ENCODE measurements at places on chromosomes 3 and 15.

DNA sequence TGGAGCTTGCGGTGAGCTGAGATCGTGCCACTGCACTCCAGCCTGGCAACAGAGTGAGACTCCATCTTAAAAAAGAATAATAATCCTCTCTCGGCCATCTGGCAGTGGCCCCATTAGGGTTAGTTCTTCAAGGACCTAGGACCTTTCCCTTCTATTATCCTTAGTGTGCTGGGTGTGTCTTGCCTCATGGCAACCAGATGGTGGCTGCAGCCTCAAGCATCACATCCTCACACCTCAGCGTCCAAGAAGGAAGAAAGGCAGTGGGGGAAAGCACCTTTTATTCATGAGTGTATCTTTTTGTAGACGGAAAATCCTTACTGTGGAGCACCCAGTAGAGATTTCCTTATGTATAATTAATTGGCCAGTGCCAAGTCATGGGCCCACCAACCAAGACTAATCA lies 42.7 kb upstream of the TFRC start:
- DNase-seq: no peak

GRCh38 chr15:73936588-73937290 lies 10.5 kb downstream of the LOXL1 start:
- no peak for DNase-seq

GRCh38 chr3:108001457-108001856 lies 89.4 kb downstream of the CD47 start:
- DNase-seq: no peak

DNA sequence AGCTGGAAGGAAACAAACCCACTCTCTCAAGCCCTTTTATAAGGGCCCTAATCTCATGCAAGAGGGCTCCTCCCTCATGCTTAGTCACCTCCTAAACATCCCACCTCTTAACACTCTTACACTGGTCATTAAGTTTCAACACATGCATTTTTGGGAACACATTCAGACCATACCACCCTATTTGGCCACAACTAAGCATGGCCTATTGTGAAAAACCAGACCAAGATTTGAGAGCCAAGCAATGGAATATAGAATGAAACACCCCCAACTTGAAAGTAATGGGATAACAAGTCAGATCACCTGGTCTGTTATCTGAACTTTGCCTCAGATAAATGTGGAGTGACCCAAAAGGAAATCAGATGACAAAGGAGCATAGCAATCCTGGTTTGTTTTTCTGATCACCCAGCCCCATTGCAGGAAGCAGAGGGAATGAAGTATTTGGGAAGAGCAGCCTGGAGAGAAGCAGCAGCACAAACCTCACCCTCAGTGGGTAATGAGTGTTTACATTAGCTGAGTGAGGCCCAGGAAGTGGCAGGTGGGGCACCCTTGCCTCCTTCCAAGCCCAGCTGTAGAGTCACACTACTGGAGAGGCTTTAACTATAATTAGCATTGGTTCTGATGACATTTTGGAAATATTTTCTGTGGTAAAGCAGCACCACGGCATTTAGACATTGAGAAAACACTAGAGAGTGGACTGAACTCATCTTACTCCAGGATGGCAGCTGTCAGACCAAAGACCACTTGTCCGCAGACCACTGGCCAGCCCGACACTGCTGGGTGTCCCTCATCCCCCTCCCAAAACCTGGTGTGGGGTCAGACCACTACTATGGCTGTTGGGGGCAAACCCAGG lies 48.8 kb upstream of the PRTG start:
- no peak for DNase-seq

- no peak for DNase-seq
These were observed 35.6 kb downstream of the TBC1D2B start for GRCh38 chr15:78041946-78042345.

GRCh38 chr3:85626662-85627061 lies 667.9 kb downstream of the CADM2 start:
- no peak for DNase-seq
